ENCODE measurements at places on chromosomes 16 and 17.

DNA sequence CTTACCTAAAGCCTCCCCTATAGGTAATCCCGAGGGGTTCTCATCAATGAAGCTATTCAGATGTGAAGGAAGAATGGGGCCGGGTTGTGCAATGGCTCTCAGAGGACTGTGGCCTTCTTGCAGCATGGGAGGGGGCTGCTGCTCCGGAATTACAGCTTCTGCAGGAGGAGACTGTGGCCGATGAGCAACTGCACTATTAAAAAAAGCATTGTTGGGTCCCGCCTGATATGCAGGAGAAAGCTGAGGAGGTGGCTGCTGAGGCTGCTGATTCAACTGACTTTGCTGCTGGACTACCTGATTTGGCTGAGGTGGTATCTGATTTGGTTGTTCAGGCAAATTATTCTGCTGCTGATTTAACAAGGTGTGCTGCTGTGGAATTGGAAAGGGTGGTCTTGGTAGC lies 64.8 kb downstream of the CACNG1 start:
- DNase-seq = no peak

DNA sequence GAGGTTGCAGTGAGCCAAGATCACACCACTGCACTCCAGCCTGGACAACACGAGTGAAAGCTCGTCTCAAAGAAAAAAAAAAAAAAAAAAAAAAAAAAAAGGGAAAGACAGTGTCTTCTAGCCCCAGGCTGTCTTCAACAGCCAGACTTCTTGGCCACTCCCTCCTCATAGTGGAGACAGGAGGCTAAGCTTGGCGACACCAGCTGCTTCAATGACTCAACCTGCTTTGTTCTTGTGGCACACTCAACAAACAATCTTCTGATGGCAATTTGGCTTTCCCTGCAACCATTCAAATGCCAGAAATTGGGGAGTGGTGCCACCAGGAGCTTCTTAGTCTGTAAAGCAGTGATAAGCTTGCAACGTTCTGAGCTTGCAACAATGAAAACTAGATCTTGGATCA lies 290.4 kb upstream of the DYNLRB2 start:
- DNase-seq = no peak

GRCh38 chr16:30585022-30585399 lies 486 bp downstream of the ZNF785 start:
- no peak for DNase-seq

DNA sequence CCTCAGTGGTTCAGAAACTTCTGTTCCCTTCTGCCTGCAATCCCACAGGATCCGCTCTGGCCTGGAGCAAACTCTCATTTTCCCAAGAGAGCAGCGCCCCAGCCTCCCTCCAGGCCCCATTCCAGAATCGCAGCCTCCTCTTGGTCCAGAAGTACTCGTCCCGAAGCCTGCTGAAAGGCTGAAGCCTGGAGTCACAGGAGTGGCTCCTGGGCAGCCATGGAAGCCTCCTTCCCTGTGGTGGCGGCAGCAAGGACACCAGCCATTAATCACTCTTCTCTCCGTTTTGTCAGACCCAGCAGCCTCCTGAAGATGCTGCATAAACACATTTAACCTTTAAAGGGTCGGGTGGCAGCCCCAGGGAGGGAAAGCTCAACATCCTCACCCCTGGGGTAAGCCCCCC lies 66.9 kb upstream of the TNRC6C start:
- DNase-seq = no peak

DNA sequence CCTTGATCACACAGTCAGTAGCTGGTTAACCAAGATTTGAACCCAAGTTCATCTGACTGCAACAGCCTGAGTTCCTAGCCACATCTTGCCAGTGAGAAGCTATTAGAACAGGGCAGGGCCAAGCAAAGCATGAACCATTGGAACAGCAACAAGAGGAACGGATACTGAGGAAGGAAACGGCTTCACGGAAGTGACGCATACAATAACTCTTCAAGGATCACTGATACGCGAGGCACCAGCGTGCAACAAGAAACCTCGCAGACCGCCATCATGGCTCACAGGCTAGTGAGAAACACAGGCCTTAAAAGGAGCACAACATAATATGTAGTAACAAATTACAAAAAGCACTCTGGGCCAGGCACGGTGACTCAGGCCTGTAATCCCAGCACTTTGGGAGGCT lies 114.9 kb downstream of the CDYL2 start:
- no peak for DNase-seq

DNA sequence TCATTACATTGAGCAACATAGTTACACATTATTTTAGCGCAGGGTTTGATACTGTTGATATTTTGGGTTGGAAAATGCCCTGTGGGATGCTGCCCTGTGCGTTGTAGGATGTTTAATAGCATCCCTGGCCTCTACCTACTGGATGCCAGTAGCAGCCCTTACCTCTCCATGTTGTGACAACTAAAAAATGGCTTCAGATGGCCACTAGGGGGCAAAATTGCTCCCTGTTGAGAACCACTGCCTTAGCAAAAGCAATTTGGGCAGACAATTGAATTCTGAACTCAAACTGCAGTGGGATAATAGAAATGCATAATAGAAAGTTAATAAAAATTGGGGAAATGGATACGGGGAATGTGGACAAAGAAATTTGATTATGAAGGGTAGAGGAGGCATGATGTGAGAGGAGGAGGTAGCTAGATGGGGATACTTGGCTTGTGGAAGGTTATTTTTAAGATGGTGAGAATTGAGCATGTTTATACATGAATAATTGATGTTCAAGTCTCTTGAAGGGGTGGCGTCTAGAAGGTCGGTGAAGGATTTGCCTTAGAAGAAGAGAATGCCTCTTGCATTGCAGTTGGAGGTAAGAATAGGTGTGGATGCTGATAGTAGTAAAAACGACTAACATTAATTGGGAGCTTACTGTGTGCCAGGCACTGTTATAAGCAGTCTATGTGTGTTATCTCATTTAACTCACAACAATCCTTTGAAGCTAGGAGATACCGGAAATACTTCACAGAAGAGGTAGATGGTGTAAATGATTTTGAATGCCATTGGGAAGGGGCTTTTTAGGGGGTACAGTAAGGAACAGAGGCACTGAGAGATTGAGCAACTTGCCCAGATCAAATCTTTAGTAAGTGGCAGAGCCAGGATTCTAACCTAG lies 19.0 kb downstream of the HEATR9 start:
- peak; percentile 17 for DNase-seq

- DNase-seq = no peak
These were observed 205.4 kb downstream of the ANKFN1 start for GRCh38 chr17:56358651-56359050.

DNA sequence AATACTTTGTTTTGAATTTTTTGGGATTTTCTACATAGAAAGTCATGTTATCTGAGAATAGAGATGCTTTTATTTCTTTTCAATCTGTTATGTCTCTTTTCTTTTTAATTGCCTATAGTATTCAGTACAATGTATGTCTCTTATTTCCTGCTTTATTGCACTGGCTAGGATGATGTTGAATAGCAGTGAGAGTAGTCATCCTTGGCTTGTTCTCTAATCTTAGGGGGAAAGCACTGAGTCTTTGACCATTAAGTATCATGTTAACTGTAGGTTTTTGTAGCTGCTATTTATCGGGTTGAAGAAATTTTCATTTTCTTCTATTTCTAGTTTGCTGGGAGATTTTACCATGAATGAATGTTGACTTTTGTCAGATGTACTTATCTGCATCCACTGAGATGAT lies 10.0 kb upstream of the ABCA3 start:
- no peak for DNase-seq

- DNase-seq = no peak
These were observed 205.5 kb downstream of the PARN start for GRCh38 chr16:14424595-14424994.

GRCh38 chr16:51228097-51228659 lies 77.1 kb upstream of the SALL1 start:
- DNase-seq = no peak

GRCh38 chr17:18064053-18064452 lies 23.7 kb upstream of the DRG2 start:
- no peak for DNase-seq

- DNase-seq = no peak
These were observed 71.8 kb downstream of the IRX5 start for GRCh38 chr16:55002419-55002818.

DNA sequence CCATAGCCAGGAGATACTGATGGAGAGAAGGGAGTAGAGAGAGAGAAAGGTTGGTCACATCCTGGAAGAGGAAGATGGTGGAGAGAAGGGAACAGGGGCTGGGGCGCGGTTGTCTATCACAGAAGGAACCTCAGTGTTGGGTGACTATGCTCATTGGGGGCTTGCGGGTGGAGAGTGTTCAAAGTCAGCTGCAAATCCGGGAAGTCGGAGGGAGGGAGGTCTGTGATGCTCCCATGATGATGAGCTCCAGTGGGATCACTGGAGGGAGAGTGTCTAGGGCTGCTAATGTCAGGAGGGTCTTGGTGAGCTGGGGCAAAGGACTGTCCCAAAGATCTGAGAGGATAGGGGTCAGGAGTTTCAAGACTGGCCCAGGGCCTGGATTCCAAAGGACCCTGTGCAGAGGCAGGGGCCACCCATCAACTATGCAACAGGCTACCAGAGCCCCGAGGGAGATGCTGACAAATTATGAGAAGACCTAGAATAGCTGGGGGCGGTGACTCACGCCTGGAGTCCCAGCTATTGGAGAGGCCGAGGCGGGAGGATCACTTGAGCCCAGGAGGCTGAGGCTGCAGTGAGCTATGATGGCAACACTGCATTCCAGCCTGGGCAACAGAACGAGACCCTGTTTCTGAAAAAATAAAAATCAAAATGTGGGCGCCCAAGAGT lies 2.6 kb downstream of the SPDYE4 start:
- DNase-seq = no peak

DNA sequence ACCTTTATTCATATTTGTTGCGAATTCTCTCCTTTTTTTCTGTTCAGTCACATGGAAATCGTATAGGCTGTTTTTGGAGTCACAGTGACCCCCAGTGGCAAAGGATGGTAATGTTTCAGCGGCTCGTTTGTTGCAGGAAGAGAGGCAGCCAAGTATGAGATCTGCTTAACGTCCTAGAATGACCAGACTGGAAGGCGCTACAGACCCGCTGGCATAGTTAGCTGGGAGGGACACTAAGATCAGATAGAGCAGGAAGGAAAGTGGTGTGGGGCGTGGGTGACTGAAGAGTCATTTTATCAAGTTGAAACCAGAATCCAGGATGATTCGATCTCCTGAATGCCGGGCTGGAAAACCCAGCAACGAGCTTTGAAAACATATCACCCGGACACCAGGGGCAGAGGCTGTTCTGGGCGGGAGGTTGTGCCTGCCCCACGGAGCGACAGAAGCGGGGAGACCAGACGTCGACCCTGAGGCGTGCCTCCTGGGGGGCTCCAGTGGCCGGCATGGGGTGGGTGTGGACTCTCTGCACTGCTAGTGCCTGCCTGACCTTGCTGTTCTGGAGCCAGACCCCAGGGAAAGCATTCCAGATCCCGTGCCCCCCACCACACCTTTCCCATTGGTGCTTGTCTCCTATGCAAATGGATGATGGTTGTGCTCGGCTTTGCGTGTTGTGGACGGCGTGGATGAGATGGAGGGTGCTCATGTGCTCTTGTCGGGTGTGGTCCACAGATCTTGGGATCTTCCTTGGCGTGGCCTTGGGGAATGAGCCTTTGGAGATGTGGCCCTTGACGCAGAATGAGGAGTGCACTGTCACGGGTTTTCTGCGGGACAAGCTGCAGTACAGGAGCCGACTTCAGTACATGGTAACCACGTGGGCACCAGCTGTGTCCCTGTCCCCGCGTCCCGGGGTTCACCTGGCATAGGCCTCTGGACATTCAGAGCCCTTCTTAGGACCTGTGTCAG lies 7.7 kb downstream of the IL34 start:
- DNase-seq = peak; percentile 18

- DNase-seq = no peak
These were observed 12.3 kb upstream of the CCL2 start for GRCh38 chr17:34242587-34243363.

DNA sequence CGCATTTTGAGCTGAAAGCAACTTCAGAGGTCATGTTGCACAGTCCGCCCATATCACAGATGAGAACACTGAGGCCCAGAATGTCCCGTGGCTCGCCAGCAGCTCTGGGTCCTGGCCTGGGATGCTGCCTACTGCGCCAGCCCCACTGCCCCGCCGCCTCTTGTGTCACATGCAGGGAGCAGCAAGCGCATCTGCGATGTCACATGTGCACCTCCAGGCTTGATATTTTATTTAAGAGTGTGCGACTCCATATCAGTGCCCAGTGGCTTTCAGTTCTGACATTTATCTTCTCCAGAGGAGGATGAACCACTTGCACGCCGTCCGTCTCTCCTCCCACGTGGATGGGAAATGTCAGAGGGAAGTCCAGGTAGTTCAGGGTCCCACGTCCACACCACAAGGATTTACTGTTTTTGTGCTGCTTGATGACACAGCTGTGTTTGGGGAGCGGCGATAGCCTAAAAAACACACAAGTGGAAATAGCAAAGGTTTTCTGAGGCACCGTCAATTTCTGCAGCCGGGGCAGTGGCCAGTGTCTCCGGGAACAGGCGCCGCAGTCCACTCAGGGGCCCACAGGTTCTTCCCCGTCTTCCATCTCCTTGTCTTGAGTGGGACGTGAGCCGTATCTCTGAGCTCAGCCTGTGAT lies 7.0 kb upstream of the RBFOX3 start:
- no peak for DNase-seq

GRCh38 chr16:80743772-80744171 lies 60.6 kb downstream of the CDYL2 start:
- DNase-seq = no peak

DNA sequence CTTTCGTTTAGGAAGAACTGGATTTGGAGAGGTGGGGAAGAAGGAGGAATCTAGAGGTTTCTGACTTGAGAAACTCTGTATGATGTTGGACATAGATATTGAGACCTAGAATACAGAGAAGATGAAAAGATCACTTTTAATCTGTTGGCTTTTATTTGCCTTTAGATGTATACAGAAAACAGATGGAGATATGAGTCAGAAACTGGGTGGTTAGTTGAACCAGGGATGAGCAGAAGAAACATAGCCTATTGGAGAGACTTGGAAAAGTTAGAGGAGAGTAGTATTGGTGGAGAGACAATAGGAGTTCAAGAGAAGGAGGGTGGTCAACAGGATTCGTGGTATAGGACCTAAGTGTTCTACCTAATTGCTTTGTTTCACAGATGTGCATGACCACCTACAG lies 5.1 kb downstream of the PHAF1 start:
- DNase-seq = no peak

DNA sequence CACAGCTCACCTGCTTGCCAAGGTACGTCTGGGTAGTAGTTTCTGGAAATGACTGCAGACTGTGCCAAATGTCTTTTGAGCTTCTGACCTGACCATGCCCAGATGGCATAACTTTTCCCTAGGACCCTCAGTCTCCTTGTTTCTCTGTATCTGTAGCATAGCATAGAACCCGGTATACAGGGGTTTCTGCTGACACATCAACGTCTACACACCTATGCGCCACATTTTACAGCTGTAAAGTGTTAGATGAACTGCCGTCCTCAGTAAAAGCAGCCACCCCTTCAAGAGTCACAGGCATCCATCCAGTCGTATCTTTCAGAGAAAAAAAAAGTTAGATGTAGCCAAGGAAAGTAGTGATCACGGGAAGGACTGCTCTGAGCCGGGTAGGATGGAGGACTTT lies 17.4 kb downstream of the KCTD2 start:
- no peak for DNase-seq

- no peak for DNase-seq
These were observed 11.2 kb upstream of the CHST4 start for GRCh38 chr16:71515026-71515425.

- DNase-seq = no peak
These were observed 120.4 kb downstream of the SNX29 start for GRCh38 chr16:12096828-12097522.
